ENCODE measurements at places on chromosomes 5 and 9.

GRCh38 chr9:6945816-6946215 lies 188.0 kb downstream of the KDM4C start:
- no peak for DNase-seq

DNA sequence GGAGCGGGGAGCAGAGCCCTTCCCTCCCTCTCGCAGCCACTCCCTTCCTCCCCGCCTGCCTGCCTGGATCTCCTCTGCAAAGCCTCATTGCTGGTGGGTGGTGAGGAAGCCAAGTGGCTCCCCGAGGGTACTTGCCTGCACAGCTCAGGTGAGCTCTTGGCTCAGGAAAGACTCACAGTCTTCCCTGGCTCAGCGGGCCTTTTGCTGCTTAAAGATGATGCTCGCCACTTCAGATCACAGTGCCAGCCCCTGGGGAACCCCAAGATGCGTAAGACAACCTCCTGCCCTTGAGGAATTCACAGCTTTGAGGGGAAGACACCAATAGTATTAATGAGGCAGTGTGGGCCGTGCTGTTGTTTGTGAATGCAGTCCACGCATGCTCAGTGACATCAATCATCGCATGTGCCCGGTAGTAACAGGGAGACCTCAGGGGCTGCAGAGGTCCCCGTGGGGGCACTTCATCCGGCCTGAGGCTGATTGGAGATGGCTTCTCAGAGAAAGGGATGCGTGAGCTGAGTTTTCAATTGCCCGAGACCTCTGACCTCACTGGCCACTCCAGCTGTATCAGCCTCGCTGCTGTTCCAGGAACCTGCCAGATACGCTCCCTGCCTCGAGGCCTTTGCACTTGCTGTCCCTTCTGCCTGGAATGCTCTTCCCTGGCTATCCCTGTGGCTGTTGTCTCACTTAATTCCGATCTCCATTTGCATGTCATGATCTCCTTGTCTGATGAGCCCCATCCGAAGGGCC lies 36.8 kb downstream of the ERGIC1 start:
- peak; percentile 68 for DNase-seq

GRCh38 chr9:137224830-137225694 lies at the start of gene CYSRT1:
Gene CYSRT1 (plus strand): TSS chr9:137225174. CDS start chr9:137225622, 448 bp downstream.
- no peak for DNase-seq

DNA sequence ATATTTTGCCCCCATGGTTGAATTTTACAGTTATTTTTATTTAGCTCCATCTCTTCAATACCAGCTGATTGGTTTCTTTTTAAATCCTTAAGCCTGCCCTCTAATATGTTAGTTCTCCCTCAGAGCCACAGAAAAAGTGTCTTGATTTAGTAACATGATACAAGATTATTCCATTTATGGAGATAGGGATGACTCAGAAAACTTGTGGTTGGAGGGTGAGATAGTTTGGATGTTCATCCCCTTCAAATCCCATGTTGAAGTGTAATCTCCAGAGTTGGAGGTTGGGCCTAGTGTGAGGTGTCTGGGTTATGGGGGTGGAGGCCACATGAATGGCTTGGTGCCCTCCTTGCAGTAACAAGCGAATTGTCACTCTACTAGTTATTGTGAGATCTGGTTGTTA lies 115.7 kb downstream of the FBXO38 start:
- no peak for DNase-seq

GRCh38 chr5:135551593-135552447 lies 16.1 kb upstream of the NEUROG1 start:
- DNase-seq: peak; percentile 83

DNA sequence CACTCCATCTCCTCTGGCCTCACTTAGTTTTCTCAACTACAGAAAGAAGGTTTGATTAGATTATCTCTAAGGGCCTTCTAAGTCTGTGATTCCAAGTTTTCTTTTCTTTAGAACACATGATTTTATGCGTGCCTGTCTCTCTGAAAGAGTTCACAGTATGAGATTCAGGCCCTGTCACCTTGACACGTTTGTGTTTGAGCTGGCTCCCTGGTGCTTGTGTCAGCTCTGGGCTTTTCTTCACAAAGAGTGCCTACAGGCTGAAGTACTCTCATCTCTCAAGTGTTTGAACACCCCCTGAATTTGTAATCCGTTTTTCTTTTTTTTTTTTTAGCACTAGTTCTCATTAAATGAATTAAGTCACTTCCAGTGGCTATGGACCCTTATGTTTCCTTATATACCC lies 306.9 kb upstream of the C9orf72 start:
- DNase-seq: peak; percentile 73

- DNase-seq: peak; percentile 64
Measured at GRCh38 chr9:127053057-127053821, 69.2 kb downstream of the ANGPTL2 start.

- no peak for DNase-seq
Measured at GRCh38 chr9:13412331-13412730, 132.8 kb upstream of the MPDZ start.

- peak; percentile 99 for DNase-seq
Measured at GRCh38 chr9:107750741-107751566, 261.4 kb upstream of the KLF4 start.

DNA sequence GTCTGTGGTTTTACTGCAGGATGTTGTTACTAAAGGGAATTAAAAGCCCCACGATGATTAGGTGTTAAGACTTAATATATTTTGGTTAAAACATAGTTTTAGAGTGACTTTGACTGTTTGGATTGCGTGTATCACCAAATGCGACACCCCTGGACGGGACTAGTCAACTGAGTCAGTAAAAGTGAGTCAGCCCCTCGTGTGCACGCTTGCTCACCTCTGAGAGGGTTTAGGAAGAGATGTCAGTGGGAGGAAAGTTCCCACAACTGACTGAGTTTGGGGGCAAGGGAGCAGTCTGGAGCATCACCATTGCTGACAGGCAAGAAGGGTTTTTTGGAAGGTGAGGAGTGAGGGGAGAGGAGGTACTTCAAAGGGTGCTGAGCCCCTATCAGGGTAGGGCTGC lies 14.4 kb upstream of the DMRT3 start:
- no peak for DNase-seq

DNA sequence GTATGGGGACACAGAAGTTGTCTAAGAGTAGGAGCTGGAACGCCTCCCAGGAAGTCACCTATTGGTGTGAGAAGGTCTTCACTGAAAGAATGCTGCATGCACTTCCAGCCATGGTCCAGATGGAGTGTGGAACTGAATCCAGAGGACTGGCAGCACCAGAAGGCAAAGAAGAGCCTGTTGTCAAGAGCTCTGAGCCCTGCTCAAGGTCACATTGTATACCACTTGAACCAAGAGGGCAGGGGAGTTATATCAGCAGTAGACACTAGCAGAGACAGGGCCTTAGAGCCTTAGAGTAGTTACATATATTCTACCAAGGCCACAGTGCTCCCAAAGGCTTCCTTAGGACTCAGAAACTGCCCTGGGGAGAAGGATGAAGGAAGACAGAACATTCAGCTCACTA lies 130.8 kb upstream of the POC5 start:
- DNase-seq: no peak

GRCh38 chr9:89880161-89880560 lies 275.3 kb downstream of the GADD45G start:
- no peak for DNase-seq

- no peak for DNase-seq
Measured at GRCh38 chr9:133997584-133997983, 5.5 kb upstream of the VAV2 start.

Measured in brain (organoid and tissue), 16 donors.